ENCODE measurements at places on chromosomes 5 and 9. TPM values are rescaled to one million over a fixed set of nuclear protein-coding genes. Genes with fewer than 3 reads are reported as not detected.

PGM5 gene
- 113 TPM for total RNA-seq

- peak; percentile 36 for DNase-seq
These were observed 6.6 kb downstream of the NINJ1 start for GRCh38 chr9:93127395-93127911.

PAIP1 gene
- total RNA-seq = 85.4 TPM

DNA sequence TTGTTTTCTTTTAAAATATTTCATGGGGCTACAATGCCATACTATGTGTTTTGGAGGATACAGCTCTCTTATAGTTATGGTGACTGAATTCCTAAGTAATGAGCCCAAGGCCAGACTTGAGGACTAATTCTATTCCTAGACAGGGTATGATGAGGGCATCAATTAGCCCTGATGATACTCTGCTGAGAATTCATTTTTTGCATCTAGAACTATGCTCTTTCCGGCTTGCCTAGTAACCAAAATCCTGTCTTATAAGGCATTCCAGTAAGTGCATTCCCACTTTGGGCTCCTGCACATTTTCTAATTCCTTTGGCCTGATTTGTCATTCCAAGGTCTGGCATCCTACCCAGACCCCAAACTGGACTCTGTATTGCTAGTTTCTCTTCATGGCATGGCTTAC, 62.4 kb downstream of the MAT2B start:
- DNase-seq = peak; percentile 61

- no peak for DNase-seq
These were observed 1127.5 kb downstream of the TAF11L14 start for GRCh38 chr5:18761801-18762200.

MYOZ3 gene
- total RNA-seq = 0.77 TPM
